ENCODE measurements at places on chromosomes 6 and 20. TPM values are rescaled to one million over a fixed set of nuclear protein-coding genes. Genes with fewer than 3 reads are reported as not detected.

Gene MLIP
- not detected for total RNA-seq

Gene PREX1
- total RNA-seq, result 39.7 TPM

Gene TCP11
- 0.19 TPM for total RNA-seq

Gene HUS1B
- total RNA-seq, result 0.77 TPM

Gene MATN4
- not detected for total RNA-seq

Gene CLIC5
- not detected for total RNA-seq

Gene GPR63
- 0.28 TPM for total RNA-seq

Gene ANKRD66
- total RNA-seq, result not detected

Gene NKAIN2
- not detected for total RNA-seq

Gene BMP5
- 1.1 TPM for total RNA-seq

Gene WFDC9
- total RNA-seq, result not detected

Gene NOL7
- total RNA-seq, result 104 TPM

Gene SPAG4
- 36.1 TPM for total RNA-seq

Gene MEP1A
- not detected for total RNA-seq

Gene GSTA3
- total RNA-seq, result not detected

Gene VAPB
- 11.1 TPM for total RNA-seq

Gene BNIP5
- not detected for total RNA-seq

Gene PXDC1
- total RNA-seq, result 50.8 TPM

Gene TRIM15
- not detected for total RNA-seq

Gene LTA
- not detected for total RNA-seq

Gene CRIP3
- not detected for total RNA-seq

Gene GGTLC1
- not detected for total RNA-seq

Gene IL17F
- not detected for total RNA-seq

Gene LZTS3
- total RNA-seq, result 8.2 TPM

All from regular cardiac myocyte (primary cell).